Neural progenitor cell (in vitro differentiated cells): ENCODE measurements at places on chromosomes 7 and 10.

GRCh38 chr7:35529713-35530112 is 165.2 kb downstream of the HERPUD2 start:
- DNase-seq, result no peak

DNA sequence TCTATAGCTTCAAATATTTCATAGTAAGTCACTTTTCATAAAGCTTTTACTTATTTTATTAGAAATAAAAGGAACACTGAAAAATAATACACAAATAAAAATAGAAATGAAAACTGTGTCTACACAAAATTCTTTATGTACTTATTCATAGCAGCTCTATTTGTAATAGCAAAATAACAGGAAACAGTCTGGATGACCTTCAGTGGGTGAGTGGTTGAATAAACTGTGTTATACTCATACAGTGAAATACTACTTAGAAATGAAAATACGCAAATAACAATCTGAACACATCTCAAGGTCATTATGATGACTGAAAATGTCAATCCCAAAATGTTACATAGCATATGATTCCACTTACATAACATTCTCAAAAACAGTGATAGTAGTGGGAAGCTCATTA is 138.7 kb upstream of the PCLO start:
- no peak for DNase-seq

GRCh38 chr7:4803397-4804241 is 28.2 kb downstream of the AP5Z1 start:
- peak; percentile 50 for DNase-seq

DNA sequence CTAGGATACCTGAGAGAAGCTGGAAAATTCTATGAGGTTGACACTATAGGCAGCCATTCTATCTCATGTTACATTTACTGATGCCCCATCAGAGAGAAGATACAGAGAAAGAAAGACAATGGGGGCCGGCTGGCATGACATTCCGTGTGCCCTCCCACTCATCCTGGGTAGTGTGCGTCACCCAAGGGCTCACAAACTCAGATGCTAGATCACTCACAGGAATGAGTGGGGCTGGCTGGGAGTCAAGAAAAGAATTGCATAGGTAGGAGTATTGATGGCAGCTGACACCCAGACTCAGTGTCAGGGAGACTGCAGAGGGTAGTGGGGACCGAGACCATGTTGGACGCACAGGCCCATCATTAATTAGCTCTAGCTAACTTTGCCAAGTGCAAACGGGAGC is 1113.5 kb upstream of the AUTS2 start:
- no peak for DNase-seq

DNA sequence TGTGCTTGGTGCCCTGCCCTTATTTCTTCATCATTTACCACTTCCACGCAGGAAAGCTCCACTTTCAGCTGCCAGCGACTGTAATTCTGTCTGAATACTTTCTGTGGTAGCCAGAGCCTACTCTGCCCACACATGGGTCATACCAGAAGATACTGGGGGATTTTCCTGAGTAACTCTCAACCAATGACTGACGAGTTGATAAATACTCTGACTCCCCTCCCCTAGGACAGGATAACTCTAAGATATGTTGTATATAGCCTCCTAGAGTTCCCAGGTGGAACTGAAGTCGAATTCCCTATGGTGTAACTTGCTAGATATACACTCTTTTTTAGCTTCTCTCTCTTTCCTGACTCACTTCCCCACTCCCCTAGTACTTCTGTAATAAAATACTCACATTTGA is 29.8 kb downstream of the SEM1 start:
- DNase-seq, result no peak

DNA sequence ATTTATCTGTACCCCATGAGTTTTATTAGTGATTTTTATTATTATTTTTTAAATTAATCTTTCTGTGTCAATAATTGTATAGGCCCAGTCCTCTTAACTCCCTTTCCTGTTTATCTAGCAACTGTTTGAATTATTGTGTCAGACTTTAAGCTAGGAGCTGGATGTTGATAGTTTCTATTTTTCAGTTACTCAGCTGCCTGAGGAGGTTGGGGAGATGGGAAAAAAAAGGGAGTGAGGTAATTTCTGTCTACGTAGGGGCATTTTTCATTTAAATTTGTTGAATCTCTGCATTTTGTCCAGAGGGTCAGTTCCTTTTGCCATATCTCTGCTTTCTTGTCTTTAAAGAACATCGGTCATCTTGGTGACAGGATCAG is 5.0 kb upstream of the ZNF518A start:
- DNase-seq, result no peak

- DNase-seq, result no peak
Observed at GRCh38 chr10:132102071-132102716, 36.4 kb downstream of the JAKMIP3 start.

DNA sequence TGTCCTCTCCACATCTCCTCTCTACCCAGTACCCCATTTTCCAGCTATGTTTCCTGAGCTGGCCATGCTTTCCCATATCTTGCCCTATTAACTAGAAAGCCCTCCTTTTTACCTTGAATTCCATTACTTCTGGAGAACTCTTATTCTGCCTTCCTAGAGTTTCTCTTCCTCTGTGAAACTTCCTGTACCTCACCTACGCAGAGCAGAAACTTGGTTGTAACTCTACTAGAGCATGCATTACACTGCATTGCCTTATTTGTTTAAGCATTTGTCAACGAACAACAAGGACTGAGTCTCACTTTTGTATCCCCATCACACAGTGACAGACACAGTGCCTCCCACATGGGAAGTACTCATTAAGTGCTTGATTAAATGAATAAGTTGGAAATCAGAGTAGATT is 36.4 kb downstream of the VCL start:
- no peak for DNase-seq

DNA sequence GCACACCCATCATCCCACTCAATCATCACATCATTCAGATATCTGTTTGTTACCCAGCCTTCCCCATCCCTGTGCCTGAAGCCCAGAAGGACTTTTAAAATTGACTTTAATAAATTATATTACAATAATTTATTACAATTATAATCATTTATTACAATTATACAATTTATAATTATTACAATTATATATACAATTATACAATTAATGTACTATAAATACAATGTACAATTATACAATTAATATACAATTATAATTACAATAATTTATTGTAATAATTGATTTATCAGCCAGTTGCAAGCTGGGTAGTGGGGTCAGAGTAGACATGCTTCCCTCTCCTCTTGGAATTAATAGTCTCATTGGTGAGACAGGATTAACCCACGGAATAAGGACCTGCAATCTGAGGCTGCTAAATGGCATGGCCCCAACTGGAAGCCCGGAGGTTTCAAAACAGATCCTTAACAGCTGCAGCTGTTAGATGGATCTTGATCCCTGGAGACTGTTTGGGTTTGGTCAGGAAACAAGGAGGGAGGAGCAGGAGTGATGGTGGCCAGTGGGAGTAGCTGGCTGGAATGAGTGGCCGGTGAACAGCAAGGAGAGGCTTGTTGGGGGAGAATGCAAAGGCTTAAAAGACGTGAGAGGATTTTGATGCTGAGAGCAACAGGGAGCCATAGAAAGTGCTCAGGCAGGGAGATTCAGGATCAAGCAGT is 402.8 kb upstream of the PODXL start:
- DNase-seq, result peak; percentile 48

GRCh38 chr7:8200316-8200715 is 61.7 kb downstream of the ICA1 start:
- DNase-seq, result no peak

- no peak for DNase-seq
Observed at GRCh38 chr7:150586785-150587152, 19.6 kb downstream of the GIMAP4 start.

DNA sequence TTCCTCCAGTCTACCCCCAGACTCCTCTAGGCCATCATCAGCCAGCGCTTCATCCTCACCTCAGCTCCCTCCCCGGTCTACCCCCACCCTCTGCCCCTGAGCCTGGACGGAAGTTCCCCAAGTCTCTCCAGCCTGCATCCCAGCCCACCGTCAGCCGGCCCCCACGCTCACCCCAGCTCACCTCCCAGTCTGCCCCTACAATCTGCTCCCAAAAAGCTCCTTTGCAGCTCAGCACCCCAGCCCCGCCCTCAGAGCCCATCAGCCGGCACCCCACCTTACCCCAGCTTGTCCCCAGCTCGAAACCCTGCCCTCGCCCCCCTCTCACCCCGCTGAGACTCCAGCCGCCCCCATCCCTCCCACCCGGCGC is 322 bp upstream of the RAMP3 start:
- DNase-seq, result no peak

DNA sequence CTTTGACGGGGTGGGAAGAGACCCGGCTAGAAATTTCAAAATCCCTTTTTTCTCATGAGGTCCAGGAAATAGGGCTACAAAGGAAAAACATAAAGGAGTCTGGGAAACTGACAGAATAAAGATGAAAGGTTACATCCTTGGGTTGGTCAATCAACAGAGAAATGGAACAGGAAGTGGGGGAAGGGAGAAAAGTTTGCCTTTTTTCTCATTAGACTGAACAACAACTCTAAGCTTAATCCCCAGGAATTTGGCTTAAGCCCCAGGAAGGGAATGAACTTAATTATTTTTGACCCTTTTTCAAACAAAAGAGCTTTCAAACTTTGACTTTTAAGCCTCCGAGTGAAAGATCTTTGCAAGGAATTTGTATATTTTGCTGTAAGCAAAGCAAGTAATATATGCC is 32.7 kb downstream of the LGI1 start:
- peak; percentile 87 for DNase-seq

DNA sequence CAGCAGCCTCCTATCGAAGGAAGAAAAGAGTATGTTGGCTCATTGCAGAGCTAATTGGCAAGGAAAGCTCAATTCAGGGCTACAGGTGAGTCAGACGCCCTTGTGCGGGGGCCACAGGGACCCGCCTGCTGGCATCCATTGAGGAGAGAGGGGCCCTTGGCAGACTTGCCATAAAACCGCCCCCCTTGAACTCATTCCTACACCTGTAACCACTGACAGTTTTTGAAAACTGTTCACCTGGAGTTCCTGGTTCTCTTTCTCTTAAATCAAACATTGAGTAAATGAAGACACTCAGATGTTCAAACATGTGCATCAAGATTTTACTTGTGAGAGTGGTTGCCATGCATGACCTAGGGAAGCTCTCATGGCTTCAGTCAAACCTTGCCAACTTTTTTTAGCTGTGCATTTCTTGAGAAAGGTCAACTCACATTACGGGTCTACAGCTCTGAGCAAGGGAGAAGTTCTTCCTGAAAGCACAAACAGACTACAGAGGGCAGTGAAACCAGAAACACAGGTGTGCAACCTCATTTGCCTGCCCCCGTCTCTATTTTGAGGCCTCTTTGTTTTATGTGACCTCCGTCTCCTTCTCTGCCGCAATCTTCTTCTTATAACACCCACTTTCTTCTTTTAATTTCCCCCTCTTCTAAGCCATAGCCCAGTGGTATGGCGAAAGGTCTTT is 87.8 kb downstream of the TBXAS1 start:
- no peak for DNase-seq

GRCh38 chr7:150382123-150382843 is 3.2 kb downstream of the ZNF775 start:
- DNase-seq, result peak; percentile 58

GRCh38 chr7:116185450-116185849 is 24.9 kb upstream of the TES start:
- DNase-seq, result no peak
